CD8-positive, alpha-beta memory T cell (primary cell): ENCODE measurements at places on chromosomes 13 and 19. TPM values are rescaled to one million over a fixed set of nuclear protein-coding genes. Genes with fewer than 3 reads are reported as not detected.
A peak's percentile ranks its signal among the peaks of the same experiment; 100 is the strongest.

DNA sequence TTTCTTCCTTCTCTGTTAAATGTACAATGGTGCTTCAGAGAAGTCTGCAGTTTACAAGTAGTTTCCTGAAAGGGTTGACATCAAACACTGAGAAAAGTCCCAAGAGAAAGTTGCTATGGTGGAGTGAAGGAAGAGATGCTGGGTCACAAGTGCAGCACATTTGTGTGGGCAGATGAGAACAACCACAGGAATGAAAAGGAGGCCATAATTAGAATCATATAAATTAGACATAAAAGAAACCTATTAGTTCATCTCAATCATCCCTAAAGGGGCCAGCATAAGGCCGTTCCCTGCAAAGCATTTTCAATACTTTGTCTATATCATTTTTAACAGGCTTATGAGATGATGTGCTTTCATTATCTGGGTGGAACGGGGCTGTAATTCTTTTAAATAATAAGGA is 359.2 kb downstream of the IRS2 start:
- no peak for DNase-seq

GRCh38 chr19:3455960-3456601 is 24.2 kb downstream of the SMIM24 start:
- no peak for DNase-seq

- DNase-seq: no peak
These were observed 140.8 kb downstream of the SHISA2 start for GRCh38 chr13:25910991-25911419.

DNA sequence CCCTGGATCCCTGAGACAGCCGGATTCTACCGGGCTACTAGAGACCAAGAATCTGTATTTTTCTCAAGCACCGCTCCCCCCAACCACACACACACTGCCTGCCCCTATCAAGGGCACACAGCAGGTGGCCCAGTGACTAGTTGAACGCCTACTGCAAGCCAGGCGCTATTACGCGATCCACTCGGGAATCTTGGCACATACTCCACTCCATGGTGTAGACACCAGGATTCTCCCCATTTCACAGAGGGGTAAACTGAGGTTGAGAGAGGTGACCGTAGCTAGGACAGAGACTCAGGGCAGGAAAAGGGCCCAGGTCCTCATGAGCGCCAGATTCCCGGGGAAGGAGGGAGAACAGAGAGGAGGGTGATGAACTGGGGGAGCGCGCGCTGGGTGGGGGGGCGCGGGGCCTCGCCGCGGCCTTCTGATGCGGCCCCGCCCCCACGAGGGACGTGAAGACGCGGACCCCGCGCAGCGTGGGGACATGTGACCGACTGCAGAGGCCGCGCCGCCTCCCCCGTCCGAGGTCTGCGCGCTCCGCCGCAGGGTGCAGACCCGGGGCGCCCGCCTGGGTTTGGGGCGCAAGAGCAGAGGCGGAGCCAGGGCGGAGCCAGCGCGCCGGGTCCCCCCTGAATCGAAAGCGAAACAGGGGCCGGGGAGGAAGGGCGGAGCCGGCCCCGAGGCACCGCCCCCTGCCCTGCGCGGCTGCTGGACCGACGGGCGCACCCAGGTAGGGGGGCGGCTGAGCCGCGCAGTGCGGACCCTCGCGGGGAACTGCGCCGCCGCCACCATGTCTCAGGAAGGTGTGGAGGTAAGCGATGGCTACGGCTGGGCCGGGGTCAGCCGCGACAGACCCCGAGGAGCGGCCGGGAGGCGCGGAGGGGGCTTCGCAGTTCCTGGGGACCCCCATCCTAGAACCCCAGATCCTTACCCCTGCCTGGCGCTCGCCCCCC is at the start of gene SHFL:
Gene SHFL, plus strand, starts transcription at position 677 of the 950 bp plus-strand sequence. Its CDS starts 111 bp downstream, at position 788.
- DNase-seq: peak; percentile 86

GRCh38 chr19:6241680-6242377 is 37.9 kb downstream of the MLLT1 start:
- no peak for DNase-seq

GRCh38 chr19:18992696-18993095 is 40.6 kb downstream of the SUGP2 start:
- DNase-seq: no peak

DNA sequence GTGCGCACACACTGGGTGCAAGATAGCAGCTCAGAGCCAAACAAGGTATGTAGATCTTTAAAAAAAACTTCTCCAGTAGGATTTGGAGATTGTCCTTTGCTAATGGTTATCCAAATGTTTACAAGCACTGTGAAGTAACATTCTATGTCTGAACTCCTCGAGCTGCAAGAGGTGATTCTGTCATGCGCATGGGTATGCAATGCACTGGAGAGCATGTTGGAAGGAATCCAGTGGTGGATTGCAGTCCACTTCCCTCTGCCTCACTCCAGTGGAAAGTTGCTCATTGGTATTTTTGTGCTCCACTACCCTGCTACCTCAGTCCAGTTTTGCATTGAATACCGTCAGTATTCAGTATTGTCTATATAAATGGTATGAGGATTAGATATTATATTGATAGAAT is 132.1 kb downstream of the ATP8A2 start:
- DNase-seq: no peak

- DNase-seq: no peak
These were observed 53.5 kb upstream of the TSC22D1 start for GRCh38 chr13:44629465-44630183.

DNA sequence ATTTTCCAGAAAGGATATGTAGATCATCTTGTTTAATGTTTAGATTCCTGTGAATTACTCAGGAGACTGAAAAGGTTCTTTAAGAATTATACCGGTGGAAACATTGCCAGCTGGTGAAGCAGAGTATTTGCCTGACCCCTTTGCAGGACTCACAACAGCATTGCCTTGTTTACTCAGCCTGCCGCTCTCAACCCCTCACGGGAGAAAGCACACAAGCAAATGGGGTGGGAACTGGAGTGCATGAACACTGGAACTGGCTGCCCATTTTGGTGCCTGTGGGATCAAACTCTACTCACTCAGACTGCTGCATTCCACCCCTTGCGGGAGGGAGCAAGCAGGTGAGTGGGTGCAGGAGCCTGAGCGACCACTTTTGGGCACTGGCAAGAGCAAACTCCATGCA is 804.7 kb upstream of the SLITRK1 start:
- DNase-seq: no peak

- DNase-seq: no peak
These were observed 7.3 kb downstream of the PLPPR3 start for GRCh38 chr19:814152-815078.

GRCh38 chr13:71829547-71829946 is 37.5 kb downstream of the DACH1 start:
- no peak for DNase-seq

DNA sequence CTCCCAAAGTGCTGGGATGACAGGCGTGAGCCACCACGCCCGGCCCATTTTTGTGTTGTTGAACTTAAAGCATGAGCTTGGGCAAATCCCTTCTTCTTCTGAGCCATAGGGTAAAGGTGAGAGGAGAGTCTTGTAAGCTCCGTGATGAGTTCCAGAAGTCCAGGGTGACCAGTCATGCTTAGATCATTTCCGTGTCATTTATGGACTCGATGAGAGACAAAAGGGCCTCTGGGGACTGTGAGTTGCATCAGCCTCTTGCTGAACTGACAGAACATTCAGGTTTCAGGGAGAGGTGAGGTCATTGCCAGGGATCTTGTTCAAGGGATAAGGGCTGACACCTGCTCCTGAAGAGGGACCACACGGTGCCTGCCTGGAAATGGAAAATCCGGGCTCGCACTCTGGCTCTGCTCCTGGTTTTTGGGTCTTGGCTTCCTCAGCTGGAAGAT is 53.6 kb downstream of the GADD45B start:
- no peak for DNase-seq

- DNase-seq: no peak
These were observed 105.1 kb downstream of the FRY start for GRCh38 chr13:32136716-32137115.

DNA sequence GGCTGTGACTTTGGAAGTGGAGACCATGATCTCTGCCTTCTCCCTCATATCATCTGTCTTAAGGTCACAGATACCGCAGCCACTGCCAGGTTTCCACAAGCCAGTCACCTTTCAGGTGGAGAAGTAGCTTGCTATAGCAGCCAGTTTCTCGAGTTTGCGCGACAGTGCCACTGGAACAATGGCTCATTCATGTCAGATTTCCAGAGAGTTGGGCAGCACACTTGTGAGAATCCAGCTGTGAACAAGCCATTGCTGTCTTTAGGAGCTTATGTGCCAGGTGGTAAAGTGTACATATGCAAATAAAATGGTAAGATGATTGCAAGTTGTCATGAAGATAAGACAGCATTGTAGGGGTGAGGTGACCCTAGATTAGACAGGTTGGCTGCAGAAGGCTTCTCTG is 22.3 kb downstream of the GARRE1 start:
- DNase-seq: no peak

DNA sequence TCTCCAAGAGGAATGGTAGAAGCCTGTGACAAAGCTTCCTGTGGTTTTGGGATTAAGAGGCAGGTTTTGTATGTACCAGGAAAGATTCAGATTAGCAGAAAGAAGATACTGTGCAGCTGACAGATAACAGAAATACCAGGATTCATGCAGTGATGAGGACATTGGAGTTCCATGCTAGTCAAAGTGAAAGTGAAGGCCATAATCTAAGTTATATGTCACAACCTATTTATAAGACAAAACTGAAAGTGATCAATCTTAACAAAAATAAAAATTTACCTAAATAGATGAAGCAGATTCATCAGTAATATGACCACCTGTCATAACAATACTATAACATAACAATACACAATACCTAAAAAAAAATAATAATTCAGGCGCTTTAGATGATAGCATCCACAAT is 1305.2 kb upstream of the PCDH9 start:
- DNase-seq: no peak

GRCh38 chr19:43224855-43225253 is 19.4 kb upstream of the PSG4 start:
- no peak for DNase-seq

DNA sequence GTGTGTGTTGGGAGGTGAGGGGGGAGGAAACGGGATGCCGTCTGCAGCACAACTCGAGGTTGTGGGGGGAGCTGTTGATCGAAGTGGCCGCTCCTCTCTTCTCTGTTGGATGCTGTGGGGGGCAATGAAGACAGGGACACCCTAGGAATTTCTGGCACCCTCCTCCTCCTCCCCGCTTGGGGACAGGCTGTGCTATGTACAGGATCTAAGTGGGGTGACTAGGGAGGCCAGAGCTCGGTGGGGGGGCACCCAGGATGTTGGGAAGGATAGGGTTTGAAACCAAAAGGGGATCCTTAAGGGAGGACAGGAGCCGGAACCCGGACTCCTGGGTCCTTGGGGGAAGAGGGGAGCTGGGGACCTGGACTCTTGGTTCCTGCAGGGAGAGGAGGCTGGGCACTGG is 2.0 kb downstream of the GRIN2D start:
- no peak for DNase-seq

DNA sequence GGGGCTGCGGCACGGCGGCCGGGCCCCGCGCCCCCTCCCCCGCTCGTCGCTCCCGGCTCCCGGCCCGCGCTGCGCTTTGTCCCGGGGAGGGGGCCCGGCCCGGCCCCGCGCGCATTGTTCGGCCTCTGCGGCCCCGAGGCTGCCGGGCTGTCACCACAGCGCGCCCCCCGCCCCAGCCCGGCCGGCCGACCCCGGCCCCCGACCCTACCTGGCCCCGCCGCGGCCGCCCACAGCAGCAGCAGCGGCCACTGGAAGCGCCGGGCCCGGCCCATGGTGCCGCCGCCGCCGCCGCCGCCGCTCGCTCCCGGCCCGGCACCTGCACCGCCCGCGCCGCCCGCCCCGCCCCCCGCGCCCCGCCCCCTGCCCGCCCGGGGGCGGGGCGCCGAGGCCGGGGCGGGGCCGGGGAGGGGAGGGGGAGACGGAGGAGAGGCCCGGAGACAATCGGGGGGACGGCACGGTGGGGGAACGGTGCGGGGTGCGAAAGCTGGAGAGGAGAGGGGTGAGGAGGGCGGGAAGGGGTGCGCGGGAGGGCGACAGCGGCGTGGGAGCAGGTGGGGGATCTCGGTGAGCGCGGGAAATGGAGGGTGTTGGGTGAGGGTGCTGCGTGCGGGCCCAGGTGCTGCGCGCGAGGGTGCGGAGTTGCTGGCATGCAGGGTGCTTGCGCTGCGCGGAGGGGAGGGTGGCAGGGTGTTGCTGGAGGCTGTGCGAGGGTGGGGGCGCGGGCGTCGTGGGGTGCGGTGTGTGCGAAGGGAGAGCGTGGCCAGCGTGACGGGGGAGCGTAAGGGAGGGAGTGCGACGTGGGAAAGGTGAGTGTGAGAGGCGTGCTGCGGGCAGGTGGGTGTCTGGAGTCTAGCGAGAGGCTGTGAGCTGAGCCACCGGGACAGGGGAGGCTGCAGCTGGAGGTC is at the start of gene CADM4:
Gene CADM4, minus strand, starts transcription at position 332 of the 905 bp plus-strand sequence. Its CDS starts 60 bp downstream, at position 272.
- DNase-seq: peak; percentile 48

- DNase-seq: no peak
These were observed 1701.3 kb upstream of the PRR20A start for GRCh38 chr13:55439450-55439849.

DNA sequence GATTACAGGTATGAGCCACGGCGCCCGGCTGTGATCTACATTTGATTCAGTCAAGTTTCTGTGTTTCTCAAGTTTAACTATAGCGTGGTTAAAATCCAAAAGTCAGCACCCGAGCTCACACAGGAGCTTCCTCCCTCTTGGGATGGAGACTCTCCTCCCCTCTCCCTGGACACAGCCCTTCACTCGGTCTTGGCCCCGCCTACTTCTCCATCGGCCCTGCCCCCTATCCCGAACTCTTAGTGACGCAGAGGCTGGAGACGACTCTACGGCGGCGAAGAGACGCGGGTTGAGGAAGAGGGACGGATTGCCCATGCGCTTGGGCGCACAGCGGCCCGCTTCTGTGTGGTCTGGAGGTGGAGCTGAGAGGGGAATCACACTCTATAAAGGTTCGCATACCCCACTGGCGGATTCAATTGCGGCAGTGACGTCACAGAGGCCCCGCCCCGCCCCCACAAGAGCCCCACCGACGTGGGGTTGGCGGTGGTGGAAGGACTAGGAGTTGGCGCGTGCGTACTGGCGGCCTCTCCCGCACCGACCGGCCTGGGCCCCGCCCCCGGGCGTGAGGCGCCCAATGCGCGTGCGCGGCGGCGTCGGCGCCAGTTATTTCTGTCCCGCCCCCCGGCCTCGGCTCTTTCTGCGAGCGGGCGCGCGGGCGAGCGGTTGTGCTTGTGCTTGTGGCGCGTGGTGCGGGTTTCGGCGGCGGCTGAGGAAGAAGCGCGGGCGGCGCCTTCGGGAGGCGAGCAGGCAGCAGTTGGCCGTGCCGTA is at the start of gene TRIM28:
Gene TRIM28, plus strand, starts transcription at position 239 of the 765 bp plus-strand sequence. CDS start 694 bp downstream, outside the sequence.
- DNase-seq: peak; percentile 100

- no peak for DNase-seq
These were observed at the start of gene NAPSA for GRCh38 chr19:50365434-50366306. Gene NAPSA, minus strand, starts transcription at chr19:50365639. Its CDS starts 18 bp downstream, at chr19:50365621.

PODNL1 gene
- total RNA-seq: not detected

SPRED3 gene
- total RNA-seq: 0.33 TPM

C1QTNF9B gene
- not detected for total RNA-seq

C1QTNF9 gene
- not detected for total RNA-seq

PIH1D1 gene
- total RNA-seq: 138 TPM

PPP1R15A gene
- total RNA-seq: 67.1 TPM
